Dermis lymphatic vessel endothelial cell (primary cell): ENCODE measurements at places on chromosomes 7 and 10. TPM values are rescaled to one million over a fixed set of nuclear protein-coding genes. Genes with fewer than 3 reads are reported as not detected.

Gene SLC29A3
- total RNA-seq = 2.3 and 3.0 TPM in 2 replicates

Gene CHAT
- total RNA-seq = not detected in 2 replicates

Gene STOX1
- total RNA-seq = 0.09 and 0.33 TPM in 2 replicates

Gene ADO
- 10.7 and 12.9 TPM in 2 replicates for total RNA-seq

Gene UROS
- 65.9 and 76.4 TPM in 2 replicates for total RNA-seq

Gene CDHR3
- total RNA-seq = 0.98 and 1.5 TPM in 2 replicates

Gene HYAL4
- 0.17 and 0.22 TPM in 2 replicates for total RNA-seq
